ENCODE measurements at places on chromosomes 1 and 21.

DNA sequence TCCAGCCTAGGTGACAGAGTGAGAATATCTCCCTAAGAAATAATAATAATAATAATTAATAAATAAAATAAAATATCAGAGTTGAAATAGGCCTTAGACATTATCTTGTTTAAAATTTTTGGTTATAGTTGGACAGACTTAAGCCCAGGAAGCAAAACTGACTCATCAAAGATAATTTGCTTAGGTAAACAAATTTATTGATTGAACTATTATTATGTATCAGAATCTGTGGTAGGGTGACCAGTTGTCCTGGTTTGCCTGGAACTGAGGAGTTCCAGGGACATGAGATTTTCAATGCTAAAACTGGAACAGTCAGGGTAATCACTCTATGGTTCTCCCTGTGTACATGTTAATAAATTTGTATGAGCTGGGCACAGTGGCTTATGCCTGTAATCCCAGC is 47.8 kb upstream of the RNF11 start:
- DNase-seq = no peak

DNA sequence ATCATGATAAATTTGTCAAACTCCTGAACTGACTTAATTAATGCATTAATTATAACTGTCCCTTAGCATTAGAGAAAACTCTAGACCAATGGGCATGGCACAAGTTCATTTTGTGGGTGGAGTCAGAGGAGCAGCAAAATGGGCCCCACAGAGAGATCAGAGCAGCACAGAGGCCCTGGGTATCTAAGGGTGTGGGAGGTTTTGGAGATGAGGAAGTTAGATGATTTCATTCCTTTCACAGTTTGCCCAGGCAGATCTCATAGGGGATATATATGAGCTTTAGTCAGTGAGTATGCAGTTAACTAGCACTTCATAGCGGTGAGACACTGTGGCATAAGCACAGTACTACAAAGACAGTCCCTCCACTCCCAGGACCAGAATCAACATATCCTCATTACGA is 117.3 kb downstream of the MAB21L3 start:
- no peak for DNase-seq

- DNase-seq = no peak
Observed at GRCh38 chr1:155969377-155969791, 9.0 kb downstream of the ARHGEF2 start.

GRCh38 chr1:179550746-179551682 is 24.7 kb downstream of the NPHS2 start:
- no peak for DNase-seq

DNA sequence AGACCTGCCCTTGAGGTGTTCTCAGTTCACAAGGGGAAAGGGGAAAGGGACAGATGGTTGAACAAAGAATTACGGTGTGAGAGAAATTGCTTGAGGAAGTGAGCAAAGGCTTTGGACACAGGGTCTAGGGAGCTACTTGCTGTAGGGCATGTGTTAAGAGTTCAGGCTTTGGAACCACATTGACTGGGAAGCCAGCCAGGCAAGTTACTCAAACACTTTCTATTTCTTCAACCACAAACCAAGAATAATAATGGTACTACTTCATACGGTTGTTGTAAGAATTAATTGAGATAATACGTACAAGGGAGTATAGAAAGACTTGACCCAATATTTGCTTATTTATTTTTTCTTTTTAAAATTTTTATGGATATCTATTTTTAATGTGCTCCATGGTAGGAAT is 26.6 kb downstream of the AK4 start:
- DNase-seq = peak; percentile 61

DNA sequence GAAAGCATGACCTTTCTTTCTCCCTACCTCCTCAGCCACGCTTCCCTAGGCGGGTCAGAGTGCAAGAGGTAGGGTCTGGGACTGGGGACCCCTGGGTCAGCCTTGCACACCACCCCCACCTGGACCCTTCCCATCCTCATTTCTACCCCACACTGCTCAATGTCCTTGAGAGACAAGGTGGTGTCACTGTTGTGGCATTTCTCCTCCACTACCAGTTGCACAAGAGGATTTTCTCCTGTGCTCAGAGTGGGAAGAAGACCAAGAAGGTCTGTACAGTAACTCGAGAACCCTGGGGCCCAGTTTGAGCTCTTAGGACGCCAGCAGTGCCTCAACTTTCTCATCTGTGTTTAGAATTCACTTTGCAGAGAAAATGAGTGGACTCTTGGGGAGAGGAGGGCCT is 49.4 kb upstream of the CD34 start:
- DNase-seq = no peak

GRCh38 chr1:24490101-24490781 is 12.4 kb upstream of the RCAN3 start:
- no peak for DNase-seq

GRCh38 chr1:16289959-16290358 is 53.0 kb upstream of the CPLANE2 start:
- no peak for DNase-seq

DNA sequence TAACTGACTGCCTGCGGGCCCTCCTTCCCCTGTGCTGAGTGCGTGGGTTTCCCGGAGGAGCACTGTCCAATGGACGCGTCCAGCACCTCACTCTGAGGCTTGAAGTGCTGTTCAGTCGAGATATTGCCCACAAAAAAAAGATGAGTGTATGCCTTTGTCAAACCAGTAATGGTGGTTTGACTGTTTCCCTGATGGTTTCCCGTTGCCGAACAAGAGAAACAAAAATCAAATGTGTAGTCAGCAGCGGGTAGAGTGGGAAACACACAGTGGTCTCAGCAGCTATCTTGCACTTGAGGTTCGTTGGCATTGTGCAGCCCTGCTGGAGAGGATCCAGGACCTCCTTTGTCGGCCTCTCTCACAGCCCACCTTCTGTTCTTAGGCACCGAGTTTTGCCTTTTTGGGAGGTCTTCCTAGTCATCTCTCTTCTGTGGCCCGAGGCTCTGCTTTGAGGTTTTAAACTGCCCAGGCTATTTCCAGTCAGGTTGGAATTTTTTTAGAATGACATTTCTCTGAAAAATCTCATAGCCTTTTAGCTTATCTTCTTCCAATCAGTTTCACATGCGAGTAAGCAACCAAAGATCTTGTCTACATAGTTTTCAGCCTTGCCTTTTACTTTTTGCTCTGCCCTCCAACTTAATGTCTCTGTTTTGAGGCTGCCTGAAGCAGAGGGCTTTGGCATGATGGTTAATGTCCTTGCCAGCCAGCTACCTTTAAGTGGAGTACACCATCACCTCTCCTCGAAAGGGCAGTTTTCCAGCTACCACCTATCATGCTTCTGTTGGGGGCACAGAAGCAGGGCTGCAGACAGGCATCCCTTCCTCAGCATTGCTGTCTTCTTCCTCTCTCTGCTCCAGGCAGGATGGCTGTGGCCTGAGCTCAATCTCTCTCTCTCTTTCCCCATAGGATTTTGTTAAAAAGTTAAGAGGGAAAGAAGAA is 132.3 kb downstream of the URB2 start:
- DNase-seq = no peak

GRCh38 chr1:38082769-38083263 is 36.2 kb upstream of the POU3F1 start:
- DNase-seq = no peak

DNA sequence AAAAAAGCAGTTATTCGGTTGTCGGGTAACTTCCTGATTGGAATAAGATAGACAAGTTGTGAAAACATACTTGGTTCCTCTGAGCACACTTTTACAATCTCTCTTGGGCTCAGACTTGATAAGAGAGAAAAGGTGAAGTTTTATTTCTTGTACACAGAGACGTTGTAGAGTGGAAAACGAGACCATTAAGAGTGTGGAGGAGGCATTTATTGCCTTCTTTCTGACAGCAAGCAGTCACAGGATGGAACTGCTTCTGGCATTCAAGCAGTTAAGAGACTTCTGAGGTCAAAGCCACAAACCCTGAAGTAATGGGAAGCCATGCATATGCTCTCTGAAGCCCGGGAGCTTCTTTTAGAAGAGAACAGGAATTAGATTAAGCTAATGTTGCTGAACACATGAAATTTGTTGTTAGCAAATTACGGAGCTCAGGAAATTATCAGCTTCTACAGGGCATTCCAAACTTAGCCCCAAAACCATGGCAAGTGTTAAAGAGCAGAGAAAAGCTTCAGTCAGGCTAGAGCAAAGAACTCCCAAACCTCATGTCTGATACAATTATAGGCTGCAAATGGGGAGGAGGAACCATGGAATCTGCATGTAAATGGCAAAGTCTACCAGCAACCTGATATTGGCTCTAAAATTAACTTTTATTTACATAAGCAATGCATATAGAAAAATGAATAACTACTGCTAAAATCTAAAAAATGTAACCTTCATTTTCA is 26.0 kb downstream of the S1PR1 start:
- no peak for DNase-seq

- DNase-seq = no peak
Observed at GRCh38 chr1:174654560-174654959, 206.8 kb downstream of the GPR52 start.

GRCh38 chr1:6898974-6899539 is 113.8 kb downstream of the CAMTA1 start:
- no peak for DNase-seq

- DNase-seq = no peak
Observed at GRCh38 chr1:223019256-223019655, 123.8 kb downstream of the TLR5 start.

DNA sequence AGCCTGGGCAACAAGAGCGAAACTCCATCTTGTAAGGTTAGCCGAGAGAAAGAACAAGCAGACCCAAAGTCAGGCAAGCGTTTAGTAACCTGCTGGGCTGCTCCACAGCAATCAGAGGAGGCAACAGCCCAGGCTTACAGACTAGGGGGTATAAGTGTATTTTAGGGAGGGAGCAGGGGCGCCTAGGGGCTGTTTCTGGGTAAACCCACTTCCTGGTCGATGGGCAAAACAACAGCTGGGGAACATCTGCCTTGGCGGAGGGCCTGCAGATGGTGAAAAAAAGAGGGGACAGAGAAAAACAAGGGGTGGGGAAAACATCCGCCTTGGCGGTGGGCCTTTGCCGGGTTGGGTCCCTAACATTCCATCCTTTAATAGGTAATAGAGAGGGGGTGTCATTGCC is 5.2 kb downstream of the TAS1R1 start:
- peak; percentile 4 for DNase-seq

DNA sequence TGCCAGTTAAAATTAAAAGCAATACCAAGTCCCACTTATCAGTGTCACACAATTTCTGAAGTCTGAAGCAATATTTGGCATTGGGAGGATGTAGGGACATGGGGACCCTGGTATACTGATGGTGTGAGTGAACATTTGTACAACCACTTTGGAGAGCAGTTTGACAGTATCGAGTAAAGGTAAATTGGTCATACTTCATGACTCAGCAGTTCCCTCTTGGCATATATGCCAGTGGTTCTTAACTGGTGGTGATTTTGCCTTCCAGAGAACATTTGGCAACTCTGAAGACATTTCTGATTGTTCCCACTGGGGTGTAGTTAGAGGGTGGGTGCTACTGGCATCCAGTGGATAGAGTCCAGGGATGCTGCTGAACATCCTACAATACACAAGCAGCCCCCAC is 19.7 kb downstream of the FMOD start:
- no peak for DNase-seq

DNA sequence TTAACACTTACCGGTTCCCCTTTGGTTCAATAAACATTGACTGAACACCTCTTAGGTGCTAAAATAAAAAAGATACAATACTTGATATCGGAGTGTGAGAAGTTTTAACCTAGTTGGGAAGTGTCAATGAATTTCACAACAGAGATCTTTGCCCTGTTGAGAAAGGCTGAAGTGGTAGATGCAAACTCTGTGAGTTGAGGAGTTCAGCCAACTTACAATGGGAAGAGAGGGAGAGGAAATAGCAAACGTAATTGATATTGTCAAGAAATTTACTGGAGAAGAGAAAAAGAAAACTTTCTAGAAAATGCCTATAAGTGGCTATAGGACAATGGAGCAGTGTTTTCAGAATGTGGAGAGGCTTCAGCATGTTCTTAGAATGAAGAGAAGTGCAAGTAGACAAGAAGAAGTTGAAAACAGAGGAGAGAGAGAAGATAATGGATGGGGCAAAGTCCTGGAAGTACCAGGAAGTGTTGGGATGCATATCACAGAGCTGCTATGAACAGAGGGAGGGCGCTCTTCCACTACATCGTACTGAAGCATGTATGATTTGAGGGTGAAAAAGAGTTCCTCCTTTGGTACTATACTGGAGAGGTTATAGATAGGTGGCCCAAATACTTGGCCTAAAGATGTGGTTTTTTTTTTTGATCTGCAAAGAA is 48.9 kb downstream of the MEF2D start:
- DNase-seq = no peak

GRCh38 chr1:28290851-28291250 is 31.5 kb downstream of the SESN2 start:
- DNase-seq = no peak
